Lower lobe of right lung (tissue), 2 donors: ENCODE measurements at places on chromosomes 13 and 19. TPM values are rescaled to one million over a fixed set of nuclear protein-coding genes. Genes with fewer than 3 reads are reported as not detected.

DNA sequence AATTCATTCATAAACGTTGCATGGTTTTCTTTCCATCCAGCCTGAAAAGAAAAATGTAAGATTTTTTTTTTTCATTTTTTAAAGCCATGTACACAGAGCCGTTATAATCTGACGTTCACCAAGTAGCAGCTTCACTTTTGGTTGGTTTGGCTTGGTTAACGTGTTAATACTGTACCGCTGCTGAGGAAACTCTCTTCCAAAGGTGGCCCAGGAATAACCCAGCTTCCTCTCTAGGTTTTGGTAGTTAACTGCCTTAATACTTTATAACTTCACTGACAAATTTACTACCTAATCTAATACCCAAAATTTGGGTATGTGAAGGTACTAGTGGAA lies 1.7 kb downstream of the INTS6 start:
- DNase-seq, result no peak

DNA sequence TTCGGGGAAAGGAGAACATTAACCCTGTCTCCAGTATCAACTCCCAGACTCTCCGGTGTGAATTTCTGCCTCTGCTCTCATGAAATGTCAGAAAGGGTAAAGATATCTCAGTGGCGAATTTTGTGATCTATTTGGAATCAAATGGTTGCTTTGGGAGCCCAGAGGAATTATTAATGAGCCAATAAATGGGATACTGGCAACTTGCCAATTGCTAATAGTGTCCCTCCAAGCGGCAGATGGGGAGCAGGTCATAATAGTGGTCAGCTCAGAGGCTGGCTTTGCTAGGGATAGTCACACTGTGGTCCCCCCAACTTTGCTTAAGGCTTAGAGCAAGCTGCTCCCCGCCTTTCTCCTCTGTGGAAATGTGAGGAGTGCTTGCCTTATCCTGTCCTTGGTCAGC lies 176.1 kb upstream of the KL start:
- no peak for DNase-seq

- DNase-seq, result no peak
These were observed 11.2 kb upstream of the MADCAM1 start for GRCh38 chr19:485077-485476.

DNA sequence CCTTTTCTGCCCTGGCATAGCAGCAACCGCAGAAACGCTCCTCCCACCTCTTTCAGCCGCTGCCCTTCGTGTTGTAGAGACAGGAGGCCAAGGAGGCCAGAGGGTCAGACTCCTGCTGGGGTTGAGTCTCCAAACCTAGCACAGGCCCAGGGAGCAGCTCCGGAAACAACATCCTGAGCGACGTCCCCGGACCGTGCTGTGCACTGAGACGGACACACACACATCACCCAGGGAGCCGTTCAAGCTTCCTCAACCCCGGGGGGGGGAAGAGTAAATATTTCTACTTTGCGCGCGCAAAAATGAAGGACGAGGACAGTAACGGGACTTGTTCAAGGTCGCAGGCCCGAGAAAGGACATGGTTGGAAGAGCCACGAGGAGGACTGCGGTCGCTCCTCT lies 657 bp downstream of the ZNF550 start:
- DNase-seq, result peak; percentile 43

GRCh38 chr13:45474584-45475454 lies 10.1 kb downstream of the COG3 start:
- no peak for DNase-seq

DNA sequence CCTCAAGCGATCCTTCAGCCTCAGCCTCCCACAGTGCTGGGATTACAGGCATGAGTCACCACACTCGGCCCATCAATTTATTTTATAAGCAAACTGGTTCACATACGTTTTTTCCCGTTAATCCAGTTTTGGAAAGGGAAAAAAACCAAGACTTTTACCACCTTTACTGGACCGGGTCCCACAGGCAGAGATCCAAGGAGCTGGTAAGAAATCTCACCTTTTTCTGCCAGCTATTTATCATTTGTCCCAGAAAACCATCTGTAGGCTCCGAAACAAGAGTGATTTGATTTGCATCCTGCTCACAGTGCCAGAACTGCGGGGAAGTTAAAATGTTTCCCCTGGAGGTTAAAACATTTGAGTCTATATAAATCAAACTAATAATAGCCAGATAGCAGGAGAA lies 6.3 kb upstream of the FUT2 start:
- no peak for DNase-seq

- DNase-seq, result no peak
These were observed 15.7 kb downstream of the CAB39L start for GRCh38 chr13:49428041-49428763.

GRCh38 chr19:42571116-42571515 lies 23.6 kb downstream of the CEACAM8 start:
- no peak for DNase-seq

- DNase-seq, result no peak
These were observed 654.4 kb upstream of the GPC6 start for GRCh38 chr13:92572190-92572589.

GRCh38 chr19:5484398-5485285 lies 29.4 kb downstream of the ZNRF4 start:
- no peak for DNase-seq

- DNase-seq, result no peak
These were observed 72.9 kb upstream of the TEX29 start for GRCh38 chr13:111247552-111247951.

GRCh38 chr19:944663-945241 lies 18.9 kb downstream of the ARID3A start:
- DNase-seq, result no peak

GRCh38 chr13:49454388-49455006 lies 10.4 kb downstream of the SETDB2 start:
- DNase-seq, result no peak

- peak; percentile 91 for DNase-seq
These were observed at the start of gene ZNF155 for GRCh38 chr19:43983912-43984686. ZNF155 (plus strand) TSS chr19:43984188; CDS start chr19:43988544, 4,356 bp downstream.

Gene CCDC194
- 1.5 TPM for total RNA-seq

Gene FGF21
- total RNA-seq, result not detected

Gene NOVA2
- total RNA-seq, result 18.8 TPM

Gene PROZ
- not detected for total RNA-seq
